Anterior cingulate cortex (tissue), 58 donors: ENCODE measurements at places on chromosomes 4 and X.
A peak's percentile ranks its signal among the peaks of the same experiment; 100 is the strongest.

- DNase-seq: no peak
Measured at GRCh38 chr4:85826060-85826678, 351.2 kb downstream of the ARHGAP24 start.

DNA sequence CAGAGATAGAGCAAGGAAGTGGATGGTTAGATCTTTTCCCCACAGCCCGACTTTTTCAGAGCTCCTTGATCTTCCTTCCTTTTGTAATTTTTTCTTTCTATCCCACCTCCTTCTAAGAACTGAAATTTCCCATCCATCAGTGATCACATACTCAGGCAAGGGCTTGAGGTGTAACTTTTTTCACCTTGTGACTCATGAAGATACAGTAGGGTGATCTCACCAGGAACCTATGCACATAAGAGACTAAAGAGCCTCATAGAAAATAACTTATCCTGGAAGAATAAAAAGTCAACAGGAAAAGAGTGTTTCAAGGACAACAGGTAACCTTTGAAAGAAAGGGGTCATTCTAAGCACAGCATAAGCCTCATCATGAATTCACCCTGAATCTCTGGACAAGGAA, 131.2 kb upstream of the HCCS start:
- no peak for DNase-seq

GRCh38 chr4:177938226-177938625, 496.0 kb upstream of the AGA start:
- no peak for DNase-seq

GRCh38 chrX:22134681-22135080, 102.6 kb downstream of the PHEX start:
- DNase-seq: no peak

DNA sequence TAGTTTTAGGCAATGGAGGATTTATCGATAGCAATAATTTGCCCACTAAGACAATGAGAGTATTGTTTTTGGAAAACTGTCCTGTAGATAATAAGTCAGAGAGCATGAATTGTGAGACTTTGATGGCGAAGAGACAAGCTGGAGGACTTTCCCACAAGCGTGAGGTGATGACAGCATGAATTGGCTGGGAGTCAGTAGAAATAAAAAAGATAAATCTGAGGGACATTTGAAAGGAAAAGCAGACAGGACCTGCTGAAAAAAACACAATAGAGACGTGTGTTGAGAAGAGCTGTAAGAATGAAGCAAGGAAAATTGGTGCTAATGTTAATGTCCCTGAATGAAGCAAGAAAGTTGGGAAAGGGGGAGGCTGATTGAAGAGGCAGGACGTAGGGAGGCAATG, 233.5 kb downstream of the DCTD start:
- DNase-seq: no peak

- no peak for DNase-seq
Measured at GRCh38 chr4:94307231-94307871, 35.3 kb downstream of the HPGDS start.

- DNase-seq: no peak
Measured at GRCh38 chrX:18793601-18794089, 86.2 kb downstream of the PPEF1 start.

DNA sequence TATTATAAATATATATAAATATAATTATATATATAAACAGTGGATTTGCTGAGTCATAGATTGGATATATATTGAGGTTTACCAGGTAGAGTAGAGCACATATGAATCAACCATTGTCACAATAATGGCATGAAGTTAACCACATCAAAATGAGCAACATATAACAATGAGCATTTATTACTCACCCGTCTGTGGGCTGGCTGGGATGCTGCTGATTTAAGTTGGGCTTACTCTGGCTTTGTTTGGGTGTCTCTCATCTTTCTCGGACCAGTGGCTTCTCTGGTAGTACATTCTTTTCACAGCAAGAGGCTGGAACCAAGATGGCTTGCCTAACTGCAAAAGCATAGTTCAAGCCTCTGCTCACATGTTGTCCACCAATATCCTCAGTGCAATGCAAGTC, 111.7 kb upstream of the TAPT1 start:
- DNase-seq: no peak

DNA sequence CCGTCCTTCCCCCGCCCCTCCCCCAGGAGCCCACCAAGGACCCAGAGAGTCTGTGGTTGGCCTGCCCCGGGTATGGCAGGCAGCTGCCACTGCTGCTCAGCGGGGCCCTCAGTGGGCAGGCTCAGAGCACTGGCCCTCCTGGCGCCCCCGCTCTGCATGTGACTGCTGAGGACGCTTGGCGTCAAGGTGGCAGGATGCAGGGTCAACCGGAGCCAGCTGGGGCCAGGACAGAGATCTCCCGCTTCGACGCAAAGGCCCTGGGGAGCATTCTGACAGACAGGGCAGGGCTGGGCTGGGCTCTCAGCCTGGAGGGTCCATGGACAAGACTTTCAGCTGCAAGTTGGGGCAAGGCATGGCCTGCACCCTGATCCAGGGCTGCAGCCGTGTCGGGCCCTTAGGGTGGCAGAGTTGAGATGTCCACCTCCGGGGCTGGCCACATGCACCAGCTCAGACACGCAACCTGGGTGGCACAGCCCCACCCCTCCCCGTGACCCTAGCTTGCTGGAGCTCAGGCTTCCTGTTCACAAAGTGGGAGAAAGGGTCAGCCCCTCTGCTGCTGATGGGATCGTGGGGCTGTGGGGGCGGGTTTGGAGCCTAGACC, 30.3 kb downstream of the LRPAP1 start:
- no peak for DNase-seq

GRCh38 chrX:11430271-11430670, 137.1 kb downstream of the AMELX start:
- no peak for DNase-seq

DNA sequence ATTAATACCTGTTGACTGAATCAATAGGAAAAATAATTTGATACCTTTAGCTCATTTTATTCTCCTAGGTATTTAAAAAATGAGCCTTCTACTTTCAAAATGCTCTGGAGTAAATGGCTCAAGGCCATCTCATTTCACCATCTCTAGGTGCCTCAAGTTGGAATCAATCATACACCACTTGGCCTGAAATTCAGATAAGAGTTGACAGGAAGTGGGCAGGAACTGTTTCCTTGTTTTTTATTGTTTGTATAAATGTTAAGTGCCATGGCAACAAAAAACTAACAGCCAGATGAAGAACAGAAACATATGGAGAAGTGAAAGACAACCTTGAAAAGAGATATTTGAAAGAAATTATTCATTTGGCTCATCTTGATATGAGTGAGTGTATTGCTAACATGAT, 12.4 kb downstream of the LIMCH1 start:
- DNase-seq: no peak

DNA sequence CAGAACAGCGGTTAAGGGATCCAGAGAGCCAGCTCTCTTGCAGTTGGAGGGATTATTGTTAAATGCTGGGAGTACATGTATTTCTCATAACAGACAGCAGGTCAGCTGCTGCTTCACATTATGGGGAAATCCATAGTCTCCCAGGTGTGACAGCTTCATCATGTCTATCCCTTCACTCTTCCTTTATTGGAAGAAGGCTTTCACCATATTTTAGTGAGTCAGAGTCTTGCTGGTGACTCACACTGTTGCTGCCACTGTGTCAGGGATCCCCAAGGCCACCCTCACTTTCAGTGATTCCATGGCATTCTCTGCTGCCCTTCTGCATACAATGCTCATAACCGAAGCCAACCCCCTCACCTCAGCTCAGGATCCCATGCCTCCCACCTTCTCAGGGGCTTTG, 32.9 kb upstream of the PAGE5 start:
- no peak for DNase-seq

DNA sequence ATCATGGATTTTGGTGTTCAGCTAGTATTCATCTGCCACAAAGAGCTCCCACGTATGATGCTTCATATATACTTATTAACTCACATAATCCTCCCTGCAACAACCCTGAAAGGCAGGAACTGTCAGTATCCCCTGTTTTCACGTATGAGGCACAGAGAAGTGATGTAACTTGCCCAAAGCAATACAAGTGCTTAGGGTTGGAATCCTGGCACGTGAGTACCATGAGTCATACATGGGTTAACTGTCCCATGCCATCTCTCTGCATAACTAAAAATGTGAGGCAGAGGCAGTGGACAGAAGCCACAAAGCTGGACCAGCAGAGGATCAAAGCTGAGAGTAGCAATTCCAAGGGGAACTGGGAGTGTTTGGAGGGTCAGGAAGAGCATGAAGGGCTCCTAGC, 35.7 kb upstream of the EGFL6 start:
- DNase-seq: no peak

- DNase-seq: no peak
Measured at GRCh38 chrX:27565992-27566391, 24.2 kb upstream of the DCAF8L2 start.

DNA sequence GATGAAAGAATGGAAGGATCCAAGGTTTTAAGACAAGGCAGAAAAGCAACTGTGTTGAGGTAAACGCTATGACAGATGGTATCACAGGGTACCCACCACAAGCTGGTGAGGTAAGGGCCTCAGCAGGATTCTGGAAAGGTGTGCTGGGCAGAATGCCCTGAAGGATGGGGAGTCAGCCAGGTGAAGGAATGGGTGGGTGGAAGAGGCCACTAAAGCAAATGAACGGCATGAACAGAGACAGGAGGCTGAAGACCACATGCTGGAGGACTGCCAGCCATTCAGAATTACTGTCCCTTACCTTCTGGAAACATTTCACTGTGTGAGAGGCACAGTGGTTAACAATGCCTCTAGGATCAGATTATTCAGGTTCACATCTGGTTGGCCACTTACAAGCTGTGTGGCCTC, 23.6 kb downstream of the GPRIN3 start:
- DNase-seq: no peak

- DNase-seq: no peak
Measured at GRCh38 chr4:115234405-115235093, 121.1 kb upstream of the NDST4 start.

DNA sequence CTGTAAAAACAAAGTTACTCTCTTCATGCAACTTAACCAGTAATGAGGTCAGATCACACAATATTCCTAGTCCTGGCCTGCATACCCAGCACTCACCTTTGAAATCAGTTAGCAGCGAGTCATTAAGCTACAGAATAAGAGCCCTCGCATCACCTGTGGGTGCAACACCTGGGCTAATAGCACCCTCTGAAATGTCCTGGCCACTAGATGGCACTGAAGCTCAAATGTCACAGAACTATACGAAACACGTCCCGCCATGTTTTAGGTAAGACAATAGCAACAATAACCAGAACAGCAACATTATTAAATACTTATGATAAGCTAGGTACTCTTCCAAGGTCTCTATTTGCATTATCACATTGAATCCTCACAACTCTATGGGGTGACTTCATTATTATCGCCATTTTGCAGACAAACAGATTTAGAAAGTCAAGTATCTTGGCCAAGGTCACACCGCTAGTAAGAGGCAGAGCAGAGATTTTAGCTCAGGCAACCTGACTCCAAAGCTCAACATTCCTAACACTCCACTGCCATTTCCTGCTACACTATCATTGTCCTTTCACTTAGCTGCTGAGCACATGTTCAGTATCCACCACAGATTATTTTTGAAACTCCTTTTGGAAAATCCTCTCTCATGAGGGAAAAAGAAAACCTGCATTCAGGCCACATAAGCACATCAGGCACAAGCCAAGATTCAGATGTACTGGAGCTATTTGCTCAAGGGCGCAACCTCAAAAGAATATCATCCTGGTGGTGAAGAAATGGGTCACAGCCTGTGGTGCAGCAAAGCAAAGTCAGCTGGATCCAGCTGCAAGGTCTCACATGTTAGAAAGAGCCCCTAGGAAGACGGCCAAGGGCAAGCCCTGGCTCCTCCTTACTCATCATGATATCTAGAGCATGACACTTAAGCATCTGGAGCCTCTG, 59.5 kb upstream of the KDR start:
- no peak for DNase-seq

DNA sequence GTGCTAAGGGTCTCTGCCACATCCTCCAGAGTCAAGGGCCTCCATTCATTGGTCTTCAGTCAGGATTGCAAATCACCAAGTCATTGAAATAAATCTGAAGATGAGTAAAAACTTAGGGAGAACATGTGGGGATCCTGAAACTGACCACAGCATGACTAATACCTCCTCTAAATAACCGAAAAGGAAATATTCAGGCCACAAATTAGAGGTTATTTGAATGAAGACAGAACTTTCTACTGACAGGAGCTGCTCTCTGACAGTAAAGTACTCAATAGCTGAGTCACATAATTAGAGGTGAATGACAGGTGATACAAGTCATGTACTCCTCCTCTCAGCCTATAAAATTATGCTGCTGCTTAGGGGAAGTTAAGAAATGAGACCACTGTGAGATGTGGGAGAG, 240.2 kb upstream of the F9 start:
- DNase-seq: no peak

DNA sequence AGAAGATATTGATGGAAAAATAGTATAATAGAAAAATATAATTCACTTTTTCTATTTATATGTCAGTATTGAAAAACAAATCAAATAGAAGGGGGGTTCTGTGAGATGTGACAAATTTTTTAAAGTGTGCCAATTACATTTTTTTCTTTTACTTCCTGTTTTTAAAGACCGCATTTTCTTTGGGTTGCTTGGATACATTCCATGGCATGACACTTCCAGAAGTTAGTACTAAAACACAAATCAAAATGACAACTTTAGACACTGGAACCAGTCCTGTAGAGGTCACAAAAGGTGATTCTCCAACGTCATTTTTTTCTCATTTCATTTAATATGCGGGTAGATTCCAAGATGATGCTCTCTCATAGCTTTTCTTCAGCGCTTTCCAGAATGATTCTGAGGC, 116.2 kb upstream of the GNPDA2 start:
- no peak for DNase-seq

DNA sequence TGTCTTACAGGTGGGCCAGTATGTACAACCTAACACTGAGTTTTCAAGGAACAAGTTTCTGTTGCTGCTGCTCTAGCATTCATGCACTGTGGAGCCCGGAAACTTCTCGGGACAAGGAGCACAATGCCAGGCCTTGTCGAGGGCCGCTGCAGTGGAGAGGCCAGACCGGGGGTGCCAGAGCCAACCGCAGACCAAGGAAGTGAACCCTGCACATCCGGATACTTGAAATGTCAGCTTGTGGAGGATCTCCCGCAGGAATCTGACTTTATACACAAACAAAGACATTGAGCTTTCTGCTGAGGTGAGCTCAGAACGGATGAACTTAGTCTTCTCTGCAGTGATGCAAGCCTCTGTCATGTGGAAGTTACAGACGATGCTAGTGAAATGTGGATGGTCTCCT, 99.5 kb downstream of the ZNF827 start:
- DNase-seq: peak; percentile 26

DNA sequence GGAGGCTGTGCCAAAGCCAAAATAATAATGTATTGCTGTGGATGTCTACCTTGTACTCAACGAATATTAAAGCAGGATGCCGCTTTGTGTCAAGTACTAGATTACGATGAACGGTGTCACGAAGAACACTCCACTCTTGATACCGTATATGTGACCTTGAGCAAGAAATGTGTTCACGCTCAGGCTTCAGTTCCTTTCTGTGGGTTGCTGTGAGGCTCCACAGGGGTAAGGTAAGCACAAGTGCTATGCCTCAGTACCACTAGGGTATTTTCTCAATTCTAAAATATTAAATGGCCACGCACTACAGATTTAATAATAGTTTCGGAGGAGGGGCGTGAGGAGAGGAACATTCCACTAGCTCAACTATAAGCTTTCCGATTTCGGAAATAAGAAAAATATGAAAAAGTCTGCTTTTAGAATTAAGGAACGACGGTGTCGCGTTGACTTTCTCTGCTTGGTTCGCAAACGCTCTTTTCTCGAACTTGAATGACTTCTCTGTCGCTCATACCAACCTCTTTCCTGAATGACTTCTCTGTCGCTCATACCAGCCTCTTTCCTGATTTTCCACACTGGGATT, 607 bp upstream of the SCOC start:
- no peak for DNase-seq

- DNase-seq: no peak
Measured at GRCh38 chrX:57104921-57105398, 16.4 kb downstream of the SPIN2B start.

GRCh38 chr4:121510341-121510874, 129.6 kb upstream of the QRFPR start:
- DNase-seq: no peak
